Kidney glomerular epithelial cell (primary cell): ENCODE measurements at places on chromosomes 5 and 9.

GRCh38 chr5:126009566-126009965 is 413.6 kb upstream of the GRAMD2B start:
- DNase-seq = no peak

- DNase-seq = no peak
Observed at GRCh38 chr5:141816598-141817399, 61.4 kb downstream of the PCDH1 start.

DNA sequence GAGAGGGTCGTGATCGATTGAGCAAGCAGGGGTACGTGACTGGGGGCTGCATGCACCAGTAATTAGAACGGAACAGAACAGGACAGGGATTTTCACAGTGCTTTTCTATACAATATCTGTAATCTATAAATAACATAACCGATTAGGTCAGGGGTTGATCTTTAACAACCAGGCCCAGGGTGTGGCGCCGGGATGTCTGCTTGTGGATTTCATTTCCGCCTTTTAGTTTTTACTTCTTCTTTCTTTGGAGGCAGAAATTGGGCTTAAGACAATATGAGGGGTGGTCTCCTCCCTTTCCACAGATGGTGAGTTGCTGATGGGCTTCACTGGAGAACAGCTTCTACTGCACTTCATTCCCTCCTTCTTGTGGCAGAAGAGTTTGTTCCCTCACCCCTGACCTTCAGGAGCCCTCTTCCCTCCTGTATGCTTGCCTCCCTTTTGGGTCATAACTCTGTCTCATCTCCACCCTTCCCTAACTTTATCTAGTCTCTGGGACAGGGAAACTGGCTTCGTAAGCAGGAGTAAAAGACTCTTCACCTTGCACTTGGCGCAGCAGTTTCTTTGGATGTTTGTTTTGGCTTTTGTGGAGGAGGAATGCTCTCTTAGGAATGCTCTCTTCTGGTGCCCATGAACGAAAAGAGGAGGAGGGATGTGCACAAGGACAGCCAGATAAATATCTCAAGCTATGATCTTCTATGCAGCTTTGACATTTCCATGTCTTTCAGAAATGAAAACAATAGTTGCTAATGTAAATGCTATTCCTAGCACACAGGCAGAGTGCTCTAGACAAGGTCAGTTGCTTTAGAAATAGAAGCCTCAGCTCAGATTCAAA is 139.8 kb upstream of the RPS23 start:
- peak; percentile 41 for DNase-seq

DNA sequence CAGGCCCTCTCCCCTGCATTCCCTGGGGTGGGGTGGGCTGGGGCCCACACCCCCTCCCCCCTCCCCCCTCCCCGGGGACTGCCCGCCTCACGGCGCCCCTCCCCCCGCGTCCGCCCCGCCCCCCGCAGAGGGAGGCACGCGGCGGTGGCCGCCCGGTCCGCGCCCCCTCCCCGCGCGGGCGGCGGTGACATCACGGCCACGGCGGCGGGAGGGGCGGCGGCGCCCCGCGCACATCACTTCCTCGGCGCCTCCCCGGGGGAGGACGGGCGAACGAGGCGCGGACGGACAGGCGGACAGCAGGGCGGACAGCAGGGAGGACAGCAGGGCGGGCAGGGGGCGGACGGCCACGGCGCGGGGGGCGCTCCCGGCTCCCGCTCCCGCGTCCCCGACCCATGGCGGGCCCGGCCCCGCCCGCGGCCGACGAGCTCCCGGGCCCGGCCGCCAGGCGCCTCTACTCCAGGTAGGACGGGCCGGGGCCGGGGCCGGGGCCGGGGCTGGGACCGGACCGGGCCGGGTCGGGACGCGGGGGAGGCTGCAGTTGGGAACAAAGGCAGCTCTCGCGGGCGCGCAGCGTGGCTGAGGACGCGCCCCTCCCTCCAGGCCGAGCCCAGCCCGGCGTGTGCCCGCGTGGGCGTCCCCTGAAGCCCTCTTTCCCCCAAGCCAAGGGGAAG is at the start of gene GPSM1:
TSS of gene GPSM1 (plus strand) at position 236 of the 671 bp plus-strand sequence. CDS start at position 393, 157 bp downstream.
- peak; percentile 4 for DNase-seq

DNA sequence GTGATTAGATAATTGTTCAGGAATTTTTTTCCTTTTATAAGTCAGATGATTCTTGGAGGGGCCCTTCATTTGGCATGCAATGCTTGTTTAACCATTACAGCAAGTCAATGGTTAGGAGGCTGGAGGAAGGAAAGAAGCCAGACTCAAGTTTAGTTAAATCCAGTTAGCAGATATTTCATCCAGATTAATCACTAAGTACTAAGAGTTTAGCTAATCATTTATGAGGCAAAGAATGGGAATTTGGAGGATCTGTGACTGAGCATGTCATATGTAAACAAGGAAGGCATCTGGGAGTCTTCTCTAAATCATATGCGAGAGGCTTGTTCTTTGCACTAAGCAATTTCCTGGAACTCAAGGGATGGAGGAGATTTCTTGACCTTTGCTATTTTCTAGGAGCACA is 145.3 kb upstream of the SGCD start:
- peak; percentile 92 for DNase-seq

GRCh38 chr9:33403941-33404787 is 1.8 kb upstream of the AQP7 start:
- DNase-seq = no peak

DNA sequence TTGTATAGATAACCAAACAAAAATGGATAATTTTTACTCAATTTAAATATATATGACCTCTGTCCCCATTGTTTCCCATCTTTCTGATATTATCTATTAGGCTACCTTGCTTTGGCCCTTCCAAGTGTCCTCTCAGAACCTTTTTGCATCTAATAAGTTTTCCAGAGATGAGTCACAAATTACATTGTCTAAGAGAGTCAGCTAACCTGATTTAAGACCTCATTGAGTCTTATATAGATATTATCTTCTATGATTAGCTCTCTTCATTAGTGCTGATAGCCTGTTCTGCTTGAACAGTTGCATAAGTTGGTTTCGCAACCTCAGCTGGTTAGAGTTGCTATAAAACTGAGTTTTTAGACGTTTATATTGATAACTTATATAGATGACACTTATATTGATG is 623.1 kb downstream of the LRRC70 start:
- DNase-seq = no peak

GRCh38 chr5:114948363-114948762 is 221.3 kb downstream of the TRIM36 start:
- no peak for DNase-seq

DNA sequence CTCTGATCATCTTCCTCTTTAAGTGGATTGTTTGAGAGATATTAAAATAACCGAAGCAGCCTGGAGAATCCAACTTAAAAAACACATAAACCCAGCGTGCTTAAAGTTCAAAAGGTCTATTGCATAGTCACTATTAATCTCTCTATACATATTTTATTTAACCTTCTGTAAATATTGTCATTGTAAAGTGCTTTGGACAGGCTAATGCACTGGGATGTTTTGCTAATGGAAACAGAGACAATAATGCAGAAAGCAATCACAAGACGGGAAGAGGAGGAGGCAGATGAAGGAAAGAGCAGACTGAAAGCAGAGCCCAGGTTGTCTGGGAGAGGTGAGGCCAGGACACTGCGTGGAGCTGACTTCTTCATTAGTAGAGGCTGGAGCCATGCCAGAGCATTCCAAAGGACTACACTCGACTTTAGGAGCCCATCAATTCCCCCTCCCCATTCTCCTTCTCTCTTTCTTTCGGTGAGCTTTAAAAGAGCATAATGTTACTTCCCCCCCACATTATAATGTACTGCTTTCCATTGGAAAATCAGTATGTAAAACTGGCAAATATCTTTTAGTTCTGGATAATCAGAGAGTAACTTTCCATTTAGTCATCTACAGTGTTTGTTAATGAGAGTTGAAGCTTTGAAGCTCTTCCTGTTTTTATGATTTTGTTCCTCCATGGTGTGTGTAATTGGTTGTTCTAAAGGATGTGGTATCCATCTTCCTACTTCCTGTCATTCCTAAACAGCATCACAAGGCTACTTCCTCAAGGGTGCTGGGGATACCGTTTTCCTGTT is 307.3 kb upstream of the MPDZ start:
- no peak for DNase-seq

- DNase-seq = no peak
Observed at GRCh38 chr5:111234125-111234524, 9.9 kb downstream of the CAMK4 start.

DNA sequence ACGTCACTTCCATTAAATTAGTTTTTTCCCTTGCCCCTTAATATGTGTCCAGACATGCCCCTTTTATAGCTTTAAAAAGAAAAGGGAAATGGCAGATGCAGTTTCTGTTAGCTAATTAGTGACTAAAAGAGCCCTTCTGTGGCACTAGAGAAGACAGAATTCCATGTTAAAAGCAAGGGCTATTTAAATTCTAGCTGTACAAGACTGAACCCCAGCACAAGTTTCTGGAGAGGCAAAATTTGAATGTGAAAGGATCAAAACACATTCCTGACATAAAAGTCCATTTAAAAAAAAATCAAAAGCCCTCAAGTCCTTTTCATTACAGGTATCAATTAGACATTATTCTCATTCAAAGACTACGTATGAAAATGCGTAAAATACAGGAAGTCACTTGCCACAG is 78.7 kb downstream of the HAPLN1 start:
- no peak for DNase-seq
